ENCODE measurements at places on chromosomes 11 and 22.

- no peak for DNase-seq
Observed at GRCh38 chr11:63931876-63932275, 6.9 kb upstream of the NAA40 start.

DNA sequence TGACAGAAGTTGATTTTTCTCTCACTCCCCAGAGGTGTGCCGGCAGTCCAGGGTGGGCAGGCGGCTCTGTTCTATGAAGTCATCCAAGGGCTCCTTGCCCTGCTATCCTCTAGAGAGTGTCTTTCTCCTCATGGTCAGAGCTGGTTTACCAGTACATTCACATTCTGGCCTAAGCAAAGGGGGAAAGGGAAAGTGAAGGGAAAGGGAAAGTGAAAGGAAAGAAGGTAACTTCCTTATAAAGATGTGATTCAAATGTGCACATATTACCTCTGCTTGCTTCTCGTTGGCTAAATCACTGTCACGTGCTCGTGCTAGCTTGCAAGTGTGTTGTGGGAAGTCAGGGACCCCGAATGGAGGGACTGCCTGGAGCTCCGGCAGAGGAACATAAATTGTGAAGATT is 2.9 kb upstream of the HTATIP2 start:
- DNase-seq = no peak

DNA sequence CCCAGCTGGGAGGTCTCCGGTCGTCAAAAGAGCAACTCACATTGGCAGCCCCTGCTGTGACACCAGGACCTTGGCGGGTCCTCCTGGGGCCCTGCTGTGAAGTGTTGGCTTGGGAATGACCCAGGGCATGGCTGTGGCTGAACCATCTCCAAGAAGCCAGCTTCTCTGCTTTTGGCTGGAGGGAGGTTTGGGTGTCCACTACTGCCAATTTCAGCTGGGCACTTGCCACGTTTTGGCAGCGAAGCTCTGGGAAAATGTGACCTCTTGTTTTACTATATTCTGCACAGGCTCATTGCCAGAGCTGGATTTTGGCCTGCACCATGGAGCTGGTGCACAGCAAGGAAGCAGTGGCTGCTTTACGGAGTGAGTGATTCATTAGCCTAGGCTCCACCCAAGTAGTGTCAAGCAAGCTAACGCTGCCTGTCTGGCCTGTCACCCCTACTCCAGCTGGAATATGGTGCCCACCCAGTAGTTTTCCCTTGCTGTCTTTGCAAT is 24.3 kb upstream of the SMCO4 start:
- no peak for DNase-seq

DNA sequence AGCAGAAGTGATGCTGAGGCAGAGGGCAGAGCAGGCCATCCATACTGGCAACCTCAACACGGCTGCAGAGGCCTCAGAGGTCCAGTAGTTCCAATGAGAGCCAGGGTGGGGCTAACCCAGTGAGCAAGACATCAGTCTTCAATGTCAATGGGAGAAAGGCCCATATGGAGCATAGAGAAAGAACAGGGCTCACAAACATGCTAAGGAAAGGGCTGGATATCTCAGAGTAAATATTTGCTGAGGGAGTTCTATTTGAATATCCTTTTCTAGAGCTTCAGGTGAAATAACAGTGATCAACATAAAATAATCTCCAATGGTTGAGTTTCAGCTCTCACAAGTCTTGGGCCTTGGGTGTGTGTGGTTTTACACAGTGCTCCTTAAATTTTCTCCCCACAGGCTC is 50.8 kb upstream of the CCDC90B start:
- DNase-seq = no peak

DNA sequence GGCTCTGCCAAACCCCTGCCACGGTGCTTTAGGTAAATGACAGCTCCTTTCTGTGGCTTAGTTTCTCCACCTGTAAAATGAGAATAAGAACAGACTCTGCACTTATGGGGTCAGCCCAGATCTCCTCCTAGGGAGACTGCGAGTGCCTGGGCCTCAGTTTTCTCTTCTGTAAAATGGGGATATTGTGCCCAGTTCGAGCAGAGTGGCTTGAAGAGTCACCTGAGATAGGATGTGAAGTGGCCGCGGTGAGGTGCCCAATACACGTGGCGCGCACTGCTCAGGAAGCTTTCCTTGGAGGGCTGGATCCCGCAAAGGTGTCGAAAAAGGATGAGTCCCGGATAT is 473 bp upstream of the EMID1 start:
- no peak for DNase-seq

- DNase-seq = no peak
Observed at GRCh38 chr11:65764434-65764833, 16.3 kb downstream of the AP5B1 start.

GRCh38 chr11:131581046-131581445 is 210.6 kb downstream of the NTM start:
- no peak for DNase-seq

GRCh38 chr11:78630561-78631303 is 56.1 kb upstream of the NARS2 start:
- DNase-seq = no peak

- no peak for DNase-seq
Observed at GRCh38 chr11:69367211-69367964, 73.4 kb downstream of the MYEOV start.

GRCh38 chr11:6538945-6539344 is 41.9 kb downstream of the DNHD1 start:
- DNase-seq = no peak

GRCh38 chr11:102345904-102346303 is 1.1 kb upstream of the BIRC2 start:
- DNase-seq = peak; percentile 79

- no peak for DNase-seq
Observed at GRCh38 chr11:67082071-67082791, 25.6 kb downstream of the RHOD start.

DNA sequence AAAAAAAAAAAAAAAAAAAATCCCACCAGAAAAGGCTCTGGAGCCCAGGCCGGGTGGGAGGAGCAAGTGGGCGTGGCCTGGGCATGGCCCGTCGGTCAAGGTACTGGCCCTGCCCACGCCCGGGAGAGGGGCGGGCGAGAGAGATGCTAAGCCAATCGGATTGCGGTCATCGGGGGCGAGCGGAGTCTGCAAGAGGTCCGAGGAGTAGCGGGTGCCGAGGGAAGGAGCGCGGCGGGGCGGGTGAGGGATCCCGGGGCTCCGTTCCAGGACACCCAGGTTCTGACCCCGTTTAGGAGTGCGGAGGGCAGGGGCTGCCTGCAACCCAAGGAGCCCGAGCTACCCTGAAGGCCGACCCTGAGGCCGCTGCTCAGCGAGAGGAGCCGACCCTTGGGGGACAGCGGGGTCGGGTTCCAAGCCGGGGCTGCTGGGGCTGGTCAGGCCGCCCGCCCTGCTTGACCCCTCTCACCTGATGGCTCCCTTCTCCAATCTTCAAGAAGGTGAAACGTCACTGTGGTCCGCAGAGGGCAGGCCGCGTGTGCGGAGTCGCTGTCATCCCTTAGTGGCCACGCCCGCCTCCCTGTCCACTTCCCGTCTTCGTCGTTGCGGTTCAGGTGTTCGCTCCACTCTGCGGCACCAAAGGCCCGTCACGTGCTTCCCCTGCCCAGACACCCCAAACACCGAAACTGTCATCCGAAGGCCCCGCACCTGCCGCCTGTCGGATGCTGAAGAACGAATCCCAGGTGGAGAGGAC is 11.1 kb upstream of the TAB1 start:
- peak; percentile 80 for DNase-seq

GRCh38 chr11:56207790-56208189 is 26.3 kb downstream of the OR5T2 start:
- DNase-seq = no peak

DNA sequence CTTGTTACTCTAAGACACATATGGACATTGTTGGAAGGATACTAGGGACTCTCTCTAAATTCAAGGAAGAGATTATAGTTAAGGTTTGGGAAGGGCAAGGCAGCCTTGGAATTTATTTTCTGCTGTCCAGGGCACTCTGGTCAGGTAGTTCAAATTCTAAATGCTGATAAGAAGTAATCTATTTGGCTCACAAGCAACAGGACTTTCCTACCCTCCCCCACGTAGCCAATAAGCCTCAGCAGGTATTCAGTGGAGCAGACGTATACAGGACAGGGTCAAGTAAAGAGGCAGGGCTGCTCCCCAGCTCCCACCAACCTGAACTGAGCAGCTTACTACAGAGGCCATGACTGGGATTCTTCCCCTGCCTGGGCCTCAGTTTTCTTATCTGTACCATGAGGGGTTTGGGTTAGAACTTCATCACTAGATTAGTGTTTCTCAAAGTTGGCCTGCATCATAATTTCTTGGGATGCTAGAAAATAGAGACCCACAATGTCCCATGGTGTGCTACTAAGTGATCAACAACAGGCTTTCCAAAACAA is 6.1 kb upstream of the INSC start:
- DNase-seq = no peak

DNA sequence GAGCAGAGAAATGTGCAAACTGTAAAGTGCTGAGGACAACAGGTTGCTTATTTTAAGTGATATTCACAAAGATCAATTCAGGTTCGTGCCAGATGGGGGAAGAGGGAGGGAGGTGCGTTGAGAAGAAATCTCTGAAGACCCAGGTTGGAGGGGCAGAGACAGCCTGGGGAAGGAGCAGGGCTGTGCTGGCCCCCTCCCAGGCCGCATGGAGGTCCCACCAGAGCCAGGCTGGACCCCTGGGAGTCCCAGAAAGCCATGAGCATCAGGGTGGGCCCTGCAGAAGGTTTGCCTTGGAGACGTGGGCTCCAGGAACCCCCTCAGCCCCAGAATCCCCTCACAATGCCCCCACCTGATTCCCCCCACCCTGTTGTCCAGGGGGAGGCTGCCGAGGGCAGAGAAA is 47.4 kb downstream of the IGLL1 start:
- DNase-seq = no peak

- no peak for DNase-seq
Observed at GRCh38 chr11:78666675-78667160, 92.1 kb upstream of the NARS2 start.

- no peak for DNase-seq
Observed at GRCh38 chr11:47415949-47416472, 7.6 kb downstream of the SLC39A13 start.

- DNase-seq = peak; percentile 38
Observed at GRCh38 chr11:59802639-59803176, 7.9 kb downstream of the MRPL16 start.

DNA sequence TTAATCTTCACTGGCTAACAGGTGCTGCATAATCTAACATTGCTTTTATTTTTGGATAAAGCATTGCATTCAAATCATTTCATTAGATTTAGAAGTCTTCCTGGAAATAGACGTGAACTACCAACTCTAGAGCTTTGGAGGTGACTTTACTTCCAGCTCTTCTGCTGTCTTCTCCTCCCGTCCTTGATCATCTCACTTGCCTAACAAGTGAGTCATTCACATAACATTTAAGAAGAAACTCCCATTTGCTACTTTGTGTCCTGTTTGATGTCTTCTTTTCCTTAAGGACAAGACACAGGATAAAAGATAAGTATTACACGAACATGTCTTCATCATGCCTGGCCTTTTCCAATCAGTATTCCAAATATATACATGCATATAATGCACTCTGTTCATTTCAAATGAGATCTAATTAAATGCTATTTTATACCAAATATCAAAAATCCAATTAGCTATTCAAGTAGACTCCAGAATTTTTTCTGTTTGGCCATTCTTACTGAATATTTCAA is 88.3 kb downstream of the BDNF start:
- no peak for DNase-seq

GRCh38 chr22:39471381-39472141 is 14.7 kb downstream of the MGAT3 start:
- DNase-seq = no peak

DNA sequence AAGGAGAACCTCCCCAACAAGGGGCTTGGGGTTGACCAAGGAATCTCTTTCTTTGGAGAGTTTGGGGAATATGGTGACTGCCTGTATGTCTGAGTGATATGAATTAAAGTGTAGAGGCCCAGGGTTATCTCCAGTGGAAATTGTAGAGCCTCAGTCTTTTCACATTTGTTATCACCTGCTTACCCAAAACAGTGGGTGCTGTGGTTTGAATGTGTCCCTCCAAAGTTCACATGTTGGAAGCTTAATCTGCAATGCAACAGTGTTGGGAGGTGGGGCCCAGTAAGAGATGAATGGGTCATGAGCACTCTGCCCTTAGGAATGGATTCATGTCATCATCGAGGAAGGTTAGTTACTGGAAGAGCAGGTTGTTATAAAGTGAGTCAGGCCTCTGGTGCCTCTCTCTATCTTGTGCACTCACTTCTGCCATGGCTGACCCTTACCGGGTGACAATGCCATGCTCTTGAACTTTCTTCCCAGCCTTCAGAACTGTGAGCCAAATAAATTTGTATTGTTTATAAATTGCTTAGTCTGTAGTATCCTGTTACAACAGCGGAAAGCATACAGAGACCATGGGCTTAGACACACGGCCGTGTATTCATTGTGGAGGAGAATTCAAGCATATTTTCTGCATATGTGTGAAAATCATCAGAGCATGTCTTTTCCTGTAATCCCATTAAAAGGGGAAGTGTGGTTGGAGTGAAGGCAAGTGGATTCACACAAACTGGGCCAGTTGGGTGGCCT is 114.1 kb upstream of the TBCEL start:
- no peak for DNase-seq

GRCh38 chr22:40517631-40518030 is 118.9 kb downstream of the MRTFA start:
- no peak for DNase-seq

DNA sequence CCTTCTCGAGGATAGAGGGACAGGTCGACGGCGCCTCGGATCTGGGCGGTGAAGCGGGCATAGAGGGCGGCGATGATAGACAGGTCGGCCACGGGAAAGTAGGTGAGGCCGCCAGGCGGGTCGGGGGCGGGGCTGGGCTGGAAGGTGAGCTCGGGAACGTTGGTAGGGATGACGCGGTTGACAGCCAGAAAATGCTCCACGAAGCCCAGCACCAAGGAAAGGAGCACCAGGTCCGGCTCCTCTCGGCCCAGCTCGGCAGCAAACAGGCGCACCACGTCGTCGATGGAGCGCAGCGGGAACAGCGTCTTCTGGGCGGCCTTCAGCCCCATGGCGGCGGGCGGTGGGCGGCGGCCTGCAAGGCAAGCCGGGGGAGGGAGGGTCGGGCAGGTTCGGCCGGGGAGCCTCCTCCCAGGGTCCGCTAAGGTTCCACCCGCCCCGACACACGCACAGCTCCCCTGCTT is 540 bp downstream of the MEN1 start:
- DNase-seq = no peak

- DNase-seq = no peak
Observed at GRCh38 chr11:81852896-81853295, 880.8 kb downstream of the FAM181B start.

All from CD4-positive, alpha-beta T cell (primary cell).